ENCODE measurements at places on chromosomes 3 and 15.

GRCh38 chr3:54222316-54222715 is 100.0 kb downstream of the CACNA2D3 start:
- no peak for DNase-seq

DNA sequence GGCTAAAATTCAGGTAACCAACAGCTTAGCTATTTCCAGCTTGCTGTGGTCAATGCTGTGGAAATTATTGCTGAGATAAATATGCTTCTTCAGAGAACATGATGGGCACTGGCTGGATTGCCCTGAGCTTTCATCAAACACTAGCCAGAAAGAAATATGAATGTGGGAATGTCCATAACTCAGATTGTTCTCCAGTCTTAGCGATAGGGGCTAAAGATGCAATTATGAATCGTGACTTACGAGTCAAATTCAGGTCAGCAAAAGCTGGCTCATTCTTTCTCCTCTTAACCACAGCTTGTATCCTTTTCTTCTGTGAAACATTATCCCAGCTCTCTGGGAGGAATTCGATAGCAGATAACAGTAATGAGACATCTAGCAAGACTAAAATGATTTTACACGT is 307.6 kb downstream of the RYR3 start:
- no peak for DNase-seq

GRCh38 chr3:106208967-106209366 is 340.2 kb upstream of the CBLB start:
- no peak for DNase-seq

GRCh38 chr3:64095802-64096201 is 72.5 kb upstream of the PSMD6 start:
- no peak for DNase-seq

Measured in HS-27A (cell line).